ENCODE measurements at places on chromosomes 16 and 17. TPM values are rescaled to one million over a fixed set of nuclear protein-coding genes. Genes with fewer than 3 reads are reported as not detected.

The RNF167 gene
- 15.3 TPM for total RNA-seq

The ATP6V0D1 gene
- total RNA-seq: 50.0 TPM

The CETP gene
- 1.6 TPM for total RNA-seq

The LAT gene
- 1.0 TPM for total RNA-seq

The IGSF6 gene
- total RNA-seq: 4.0 TPM

The CCL15 gene
- 6.2 TPM for total RNA-seq

- DNase-seq: no peak
Measured at GRCh38 chr16:25081702-25082101, 29.8 kb upstream of the LCMT1 start.

The ITGAL gene
- 4.1 TPM for total RNA-seq

The TMEM88 gene
- 8.1 TPM for total RNA-seq

GRCh38 chr17:74990581-74991105 lies 3.2 kb downstream of the CDR2L start:
- no peak for DNase-seq

The THOC6 gene
- total RNA-seq: 9.8 TPM

- DNase-seq: no peak
Measured at GRCh38 chr16:89166696-89167424, 4.7 kb upstream of the CDH15 start.

DNA sequence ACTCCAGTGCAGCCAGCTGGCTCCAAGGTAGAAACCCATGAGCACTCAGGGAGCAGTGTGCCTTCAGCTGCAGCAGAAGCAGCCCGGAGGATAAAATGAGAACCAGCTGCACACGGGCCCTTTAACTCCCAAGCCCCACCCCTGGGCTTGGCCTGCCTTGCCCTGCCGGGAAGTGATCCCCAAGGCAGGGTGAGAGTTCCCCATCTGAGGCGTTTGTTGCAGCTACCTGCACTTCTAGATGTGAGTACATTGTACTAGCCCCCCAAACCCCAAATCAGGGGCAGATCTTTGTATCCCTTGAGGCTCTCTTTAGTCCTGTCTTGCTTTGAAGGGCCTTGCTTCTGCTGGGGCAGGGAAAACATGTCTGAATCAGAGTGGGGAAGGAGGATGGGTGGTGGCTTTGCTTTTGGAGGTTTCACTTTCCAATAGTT lies at the start of gene MVP:
MVP (plus strand) TSS at position 192 of the 431 bp plus-strand sequence. CDS start 10,088 bp downstream, outside the sequence.
- no peak for DNase-seq

DNA sequence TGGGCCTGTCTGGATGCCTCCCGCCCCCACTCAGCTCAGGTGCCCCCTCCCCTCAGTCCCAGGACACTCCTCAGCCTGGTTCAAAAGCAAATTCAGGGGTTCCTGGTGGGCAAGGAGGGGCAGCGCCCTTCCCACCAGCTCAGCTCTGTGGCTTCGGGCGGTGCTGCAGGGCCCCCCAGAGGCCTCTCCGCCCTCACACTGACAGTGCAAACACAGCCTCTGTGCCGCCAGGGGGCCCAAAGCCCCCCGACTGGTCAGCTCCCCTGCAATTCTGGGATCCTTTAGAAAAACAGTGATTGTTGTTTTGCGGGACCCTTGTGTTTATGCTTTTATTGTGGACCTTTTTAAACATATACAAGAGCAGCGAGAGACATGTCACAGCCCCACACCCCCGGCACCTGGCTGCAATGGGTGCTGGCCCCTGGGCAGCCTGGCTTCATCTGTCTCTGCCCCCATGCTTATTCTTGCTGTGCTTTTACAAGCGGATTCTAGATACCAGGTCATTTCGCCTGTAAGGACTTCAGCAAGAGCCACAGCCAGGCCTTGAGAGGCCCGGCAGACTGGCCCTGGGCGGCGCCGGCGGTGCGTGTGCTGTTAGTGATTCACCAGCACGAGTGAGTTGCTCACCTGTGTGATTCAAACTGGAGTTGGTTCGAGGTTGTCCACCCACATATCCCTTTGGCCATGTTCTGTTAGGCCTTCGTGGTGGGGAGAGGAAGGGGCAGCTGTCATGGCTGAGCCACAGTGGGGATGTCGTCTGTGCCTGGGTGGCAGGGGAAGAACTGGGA lies 21.2 kb downstream of the ZNF469 start:
- DNase-seq: no peak

- no peak for DNase-seq
Measured at GRCh38 chr16:80208015-80208414, 332.8 kb upstream of the DYNLRB2 start.

DNA sequence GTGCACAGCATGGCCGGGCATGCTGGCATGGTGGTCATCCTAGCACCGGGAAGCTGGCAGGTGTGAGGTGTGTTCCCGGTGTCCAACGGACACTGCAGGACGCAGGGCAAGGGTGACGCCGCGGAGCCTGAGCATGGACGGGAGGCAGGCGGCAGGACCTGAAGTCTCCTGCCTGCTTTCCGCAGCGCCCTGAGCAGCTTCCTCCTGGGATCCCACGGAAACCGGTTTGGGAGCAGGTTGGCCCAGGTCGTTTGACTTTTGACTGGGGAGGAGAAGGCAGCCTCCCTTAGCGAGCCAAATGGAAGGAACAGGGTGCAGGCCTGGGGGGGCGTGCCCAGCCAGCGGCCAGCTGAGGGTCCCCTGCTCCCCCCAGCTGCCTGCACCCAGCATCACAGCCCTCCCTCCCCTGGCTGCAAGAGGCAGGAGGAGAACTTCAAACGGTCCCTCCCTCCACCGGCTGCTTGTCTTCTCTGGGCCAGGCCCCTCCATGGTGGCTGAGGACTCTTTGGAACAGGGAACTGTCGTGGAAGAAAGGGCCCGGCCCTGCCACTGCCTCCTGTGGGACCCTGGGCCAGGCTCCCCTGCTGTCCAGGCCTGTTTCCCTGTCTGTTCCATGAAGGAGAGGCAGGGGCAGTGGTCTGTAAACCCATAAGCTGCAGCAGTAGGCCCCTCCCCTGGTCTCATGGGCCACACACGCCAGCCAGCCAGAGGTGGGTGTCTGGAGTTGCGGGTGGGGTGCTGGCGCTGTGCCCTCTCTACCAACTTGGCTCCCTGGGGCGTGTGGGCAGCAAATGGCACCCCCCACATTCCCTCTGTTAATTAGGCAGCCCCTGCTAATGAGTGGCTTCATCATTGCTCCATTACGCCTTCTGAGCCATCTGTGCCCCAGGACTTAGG lies 7.8 kb upstream of the ADGRG1 start:
- peak; percentile 75 for DNase-seq

GRCh38 chr16:29959293-29959692 lies 2.6 kb upstream of the TMEM219 start:
- no peak for DNase-seq

DNA sequence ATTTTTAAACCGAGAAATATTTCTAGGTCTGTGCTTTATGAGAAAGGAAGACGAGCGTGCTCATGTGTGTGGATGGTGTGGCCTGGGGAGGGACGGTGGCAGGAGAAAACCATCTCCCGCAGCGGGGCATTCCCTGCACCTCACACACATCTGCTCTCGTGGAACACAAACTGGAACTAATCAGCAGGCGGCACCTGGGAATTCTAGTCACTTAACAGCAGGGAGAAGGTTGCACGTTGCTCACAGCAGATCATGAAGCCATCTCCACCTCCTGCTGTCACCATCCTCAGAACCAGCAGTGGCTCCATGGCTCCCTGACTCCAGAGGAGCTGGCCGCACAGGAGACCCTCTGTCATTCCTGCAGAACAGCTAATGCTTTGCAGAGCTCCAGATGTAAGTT lies 35.2 kb downstream of the ADCY9 start:
- no peak for DNase-seq

GRCh38 chr17:12613566-12613965 lies 52.1 kb upstream of the MYOCD start:
- no peak for DNase-seq

DNA sequence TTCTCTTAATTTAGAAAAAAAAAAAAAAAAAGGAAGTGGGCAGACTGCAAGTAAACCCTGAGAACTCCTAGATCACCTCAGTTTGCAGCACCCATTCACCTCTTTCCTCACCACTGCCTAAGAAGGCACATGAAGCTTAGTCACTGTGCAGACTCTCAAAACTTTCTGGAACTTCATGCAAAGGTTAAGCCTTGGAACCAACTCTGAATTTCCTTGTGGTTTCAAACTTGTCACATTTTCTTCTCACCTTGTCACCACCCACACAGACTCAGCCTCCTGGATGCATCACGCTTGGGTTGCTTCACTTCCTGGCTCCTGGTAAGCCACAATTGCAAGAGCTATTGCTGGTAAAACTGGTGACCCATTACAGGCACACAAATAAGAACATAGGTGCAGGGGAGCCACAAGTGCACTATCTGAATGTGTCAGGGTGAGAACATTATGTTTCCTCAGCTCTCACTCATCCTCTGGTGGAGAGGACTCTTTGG lies 15.0 kb upstream of the CPD start:
- DNase-seq: no peak

- DNase-seq: no peak
Measured at GRCh38 chr17:49180303-49180702, 30.1 kb downstream of the GNGT2 start.

DNA sequence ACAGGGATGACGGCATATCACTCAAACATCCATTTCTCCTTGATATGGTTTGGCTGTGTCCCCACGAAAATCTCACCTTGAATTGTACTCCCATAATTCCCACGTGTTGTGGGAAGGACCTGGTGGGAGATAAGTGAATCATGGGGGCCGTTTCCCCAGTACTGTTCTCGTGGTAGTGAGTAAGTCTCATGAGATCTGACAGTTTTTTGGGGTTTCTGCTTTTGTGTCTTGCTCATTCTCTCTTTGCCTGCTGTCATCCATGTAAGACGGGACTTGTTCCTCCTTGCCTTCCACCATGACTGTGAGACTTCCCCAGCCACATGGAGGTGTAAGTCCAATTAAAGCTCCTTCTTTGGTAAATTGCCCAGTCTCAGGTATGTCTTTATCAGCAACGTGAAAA lies 30.3 kb downstream of the TRAP1 start:
- no peak for DNase-seq

DNA sequence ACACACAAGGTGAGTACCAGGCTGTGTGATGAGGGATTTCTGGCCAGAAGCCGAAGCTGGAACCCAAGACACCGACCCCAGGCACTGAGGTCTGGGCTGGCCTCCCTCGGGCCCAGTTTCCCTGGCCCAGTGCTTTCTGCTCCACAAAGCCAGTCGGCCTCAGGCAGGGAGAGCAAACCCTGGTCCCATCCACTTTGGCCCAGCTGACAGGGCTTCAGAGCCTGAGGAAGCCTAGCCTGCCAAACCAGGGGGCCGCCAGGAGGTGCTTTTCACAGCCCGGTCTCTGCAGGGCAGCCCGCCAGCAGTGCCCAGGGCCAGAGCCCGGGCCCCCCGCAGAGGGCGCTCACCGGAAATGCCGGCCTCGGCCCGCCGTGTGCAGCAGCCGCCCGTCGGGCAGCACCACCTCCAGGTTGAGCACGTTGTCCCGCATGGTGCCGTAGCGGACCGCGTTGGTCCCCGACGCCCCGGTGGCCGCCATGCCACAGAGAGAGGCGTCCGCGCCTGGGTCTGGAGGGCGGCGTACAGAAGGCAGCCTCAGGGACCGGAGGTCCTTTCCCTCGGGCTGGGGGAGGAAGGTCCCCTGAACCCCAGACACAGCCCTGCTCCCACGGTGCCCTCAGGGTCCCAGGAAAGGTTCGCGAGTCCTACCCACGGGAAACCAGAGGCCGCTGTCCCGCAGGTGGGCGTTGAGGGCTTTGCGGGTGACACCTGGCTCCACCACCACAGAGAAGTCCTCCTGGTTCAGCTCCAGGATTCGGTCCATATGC lies 2.2 kb downstream of the LDHD start:
- DNase-seq: no peak

DNA sequence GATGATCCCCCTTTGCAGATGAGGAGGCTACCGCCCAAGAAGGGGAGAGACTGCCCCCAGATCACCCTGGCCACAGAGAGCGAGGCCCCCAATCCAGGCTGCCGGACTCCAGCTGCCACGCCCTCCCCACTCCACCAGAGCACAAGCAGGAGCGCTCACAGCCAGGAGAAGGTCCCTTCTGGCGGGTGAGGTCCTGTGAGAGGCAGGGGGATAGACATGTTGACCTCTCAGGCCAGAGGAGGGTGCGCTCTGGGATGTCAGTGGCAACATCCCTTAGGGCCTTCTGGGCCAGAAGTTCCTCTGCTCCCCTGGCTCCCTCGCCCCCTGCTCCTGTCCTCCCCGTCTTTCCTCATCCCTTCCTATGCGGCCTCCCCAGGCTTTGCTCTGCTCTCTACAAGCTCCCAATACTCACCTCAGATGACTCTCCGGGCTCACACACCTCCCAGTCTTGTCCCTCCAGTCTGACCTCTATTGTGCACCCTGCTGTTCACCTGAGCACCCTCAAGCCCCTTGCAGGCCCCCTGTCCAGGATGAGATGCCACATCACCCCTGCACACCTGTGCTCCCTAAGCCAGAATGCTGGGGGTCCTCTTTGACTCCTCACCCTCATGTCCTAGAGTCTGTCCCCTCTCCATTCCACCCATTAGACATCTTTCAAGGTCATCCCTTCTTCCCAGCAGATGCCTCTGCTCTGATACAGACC lies 5.0 kb upstream of the NXPH3 start:
- no peak for DNase-seq

DNA sequence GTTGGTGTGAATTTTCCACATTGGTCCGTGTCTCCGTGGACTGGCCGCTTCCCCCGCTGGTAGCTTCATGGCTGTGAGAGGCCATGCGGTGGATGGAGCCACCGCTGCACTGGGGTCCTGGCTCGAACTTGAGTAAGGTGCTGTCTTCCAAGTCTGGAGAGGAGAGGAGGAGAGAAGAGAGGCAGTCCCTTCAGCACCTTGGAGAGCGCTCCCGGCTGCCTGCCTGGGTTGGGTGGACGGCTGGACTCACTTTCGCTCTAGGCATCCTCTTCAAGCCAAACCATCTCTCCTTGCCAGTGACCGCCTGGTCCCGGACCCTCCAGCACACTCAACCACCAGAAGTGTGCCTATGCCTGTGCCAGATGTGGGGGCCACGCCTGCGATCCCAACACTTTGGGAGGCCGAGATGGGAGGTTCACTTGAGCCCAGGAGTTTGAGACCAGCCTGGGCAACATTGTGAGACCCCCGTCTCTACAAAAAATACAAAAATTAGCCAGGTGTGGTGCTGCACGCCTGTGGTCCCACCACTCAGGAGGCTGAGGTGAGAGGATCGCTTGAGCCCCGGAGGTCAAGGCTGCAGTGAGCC lies 6.2 kb downstream of the JPH3 start:
- DNase-seq: peak; percentile 8

- DNase-seq: no peak
Measured at GRCh38 chr16:21650521-21650920, 1.9 kb downstream of the IGSF6 start.

- DNase-seq: no peak
Measured at GRCh38 chr16:47664653-47665325, 203.7 kb downstream of the PHKB start.

The TMEM106A gene
- 10.7 TPM for total RNA-seq

The CMTM2 gene
- total RNA-seq: not detected

The COG1 gene
- 19.1 TPM for total RNA-seq
